ENCODE measurements at places on chromosomes 1 and 21. TPM values are rescaled to one million over a fixed set of nuclear protein-coding genes. Genes with fewer than 3 reads are reported as not detected.
A peak's percentile ranks its signal among the peaks of the same experiment; 100 is the strongest.

GRCh38 chr1:115463347-115463746 lies 125.3 kb upstream of the NGF start:
- DNase-seq: no peak

DNA sequence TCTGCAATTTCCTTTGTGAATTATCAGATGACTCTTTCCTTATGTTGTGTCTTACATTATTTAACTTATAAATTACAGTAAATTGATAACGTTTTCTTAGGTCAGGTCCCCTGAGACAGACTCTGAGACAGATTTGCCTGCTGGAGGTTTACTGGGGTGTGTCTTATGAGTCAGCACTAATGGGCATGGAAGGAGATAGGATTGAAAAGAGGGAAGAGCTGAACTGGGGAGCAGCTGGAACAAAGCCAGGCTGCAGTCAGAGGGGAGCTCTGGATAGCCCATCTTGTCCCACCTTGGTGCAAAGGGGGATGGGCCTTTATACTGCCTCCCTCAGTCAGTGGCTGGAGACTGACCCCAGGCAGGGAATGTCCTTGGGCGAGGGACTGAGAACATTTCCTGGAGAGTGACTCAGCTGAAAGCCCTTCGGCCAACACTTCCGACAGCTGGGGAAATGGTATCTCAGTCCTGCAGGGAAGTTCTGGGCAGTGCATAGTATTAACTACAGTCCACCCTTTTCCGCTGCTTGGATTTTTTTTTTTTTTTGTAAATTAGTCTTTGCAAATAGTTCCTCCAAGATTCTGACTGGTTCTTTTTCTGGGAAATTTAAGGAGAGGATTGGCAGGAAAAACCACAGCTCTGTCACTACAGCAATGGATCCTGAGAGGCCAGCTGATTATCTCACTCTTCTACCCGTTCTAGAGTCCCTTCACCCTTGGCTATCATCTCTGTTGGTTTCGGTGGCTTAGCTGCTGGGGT lies 39.1 kb upstream of the CDC42BPA start:
- peak; percentile 67 for DNase-seq

- DNase-seq: no peak
These were observed 9.2 kb upstream of the CHIA start for GRCh38 chr1:111281411-111281810.

DNA sequence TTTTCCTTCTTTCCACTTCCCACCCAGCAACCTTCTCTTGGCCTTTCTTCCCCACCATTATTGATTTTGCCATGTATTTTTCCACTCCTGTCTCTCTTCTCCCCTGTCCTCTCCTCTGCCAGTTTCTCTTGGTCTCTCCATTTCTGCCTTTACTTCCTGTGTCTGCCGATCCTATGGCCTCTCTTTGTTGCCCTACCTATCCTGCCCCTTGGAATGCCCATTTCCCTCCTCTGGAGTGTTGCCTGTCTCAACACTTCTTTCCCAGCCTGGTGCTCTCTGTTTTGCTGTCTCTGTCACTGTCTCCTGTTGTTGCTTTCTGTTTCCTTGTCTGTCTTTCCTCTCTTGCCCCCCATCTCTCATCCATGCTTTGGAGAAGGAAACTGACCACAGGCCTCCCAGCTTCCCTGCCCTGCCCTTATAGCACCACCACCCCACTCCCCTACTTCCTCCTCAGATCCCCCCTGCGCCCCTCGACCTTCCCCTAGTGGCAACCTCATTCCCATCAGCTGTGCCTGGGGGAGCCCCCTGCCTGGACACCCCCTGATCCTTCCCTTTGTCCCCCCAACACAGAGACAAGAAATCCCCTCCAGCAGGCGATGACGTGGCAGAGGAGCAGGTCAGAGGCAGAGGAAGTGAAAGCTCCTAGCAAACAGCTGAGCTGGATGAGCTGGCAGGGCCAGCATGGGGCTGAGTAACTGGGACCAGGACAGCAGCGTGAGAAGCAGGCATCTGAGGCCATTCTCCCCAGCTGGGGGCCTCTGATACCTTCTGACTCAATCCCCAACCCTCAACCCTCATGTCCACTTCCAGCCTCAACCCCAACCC lies 6.6 kb upstream of the ETV3L start:
- no peak for DNase-seq

GRCh38 chr1:72063364-72064044 lies 218.8 kb downstream of the NEGR1 start:
- DNase-seq: no peak

GRCh38 chr1:118563981-118564951 lies 379.2 kb upstream of the SPAG17 start:
- no peak for DNase-seq

GRCh38 chr1:71787699-71788098 lies 494.6 kb downstream of the NEGR1 start:
- no peak for DNase-seq

GRCh38 chr1:10484521-10484920 lies 9.8 kb downstream of the PEX14 start:
- no peak for DNase-seq

- DNase-seq: no peak
These were observed 265.0 kb downstream of the NPHP4 start for GRCh38 chr1:5727191-5727590.

DNA sequence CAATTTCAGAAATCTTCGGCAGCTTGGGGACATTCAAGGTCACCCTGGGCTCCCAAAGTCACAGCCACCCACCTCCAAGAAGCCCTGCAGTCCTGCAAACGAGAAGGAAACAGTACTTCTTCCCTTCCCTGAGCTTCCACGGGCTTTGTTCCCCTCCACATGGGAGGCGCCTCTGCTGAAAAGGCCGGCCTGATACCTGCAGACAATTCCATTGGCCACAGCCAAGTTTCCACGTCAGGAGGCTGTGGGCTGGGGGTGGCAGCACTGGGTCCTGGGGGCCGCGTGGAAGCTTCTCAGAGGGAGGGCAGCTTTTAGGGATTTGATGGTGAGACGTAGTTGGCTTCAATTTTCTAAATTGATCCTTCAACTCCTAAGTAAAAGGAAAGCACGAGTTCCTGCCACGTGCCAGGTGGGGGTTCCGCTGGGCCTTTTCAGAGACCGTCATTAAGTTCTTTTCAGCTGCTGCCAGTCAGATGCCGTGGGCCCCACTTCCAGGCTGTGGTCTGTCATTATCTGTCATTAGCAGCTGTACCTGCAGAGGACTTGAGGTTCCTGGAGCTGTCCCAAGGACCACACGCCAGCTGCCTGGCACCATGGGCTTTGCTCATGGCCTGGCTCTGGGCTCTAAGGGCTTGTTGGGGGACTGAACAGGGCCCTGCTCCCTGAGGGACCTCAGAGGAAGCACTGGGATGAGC lies 98.7 kb downstream of the CRYAA start:
- DNase-seq: no peak

GRCh38 chr1:58908561-58909560 lies 125.0 kb upstream of the JUN start:
- DNase-seq: no peak

- DNase-seq: no peak
These were observed 25.5 kb upstream of the CYP2J2 start for GRCh38 chr1:59952065-59952464.

GRCh38 chr21:46116189-46116775 lies 18.4 kb downstream of the COL6A2 start:
- DNase-seq: peak; percentile 22

GRCh38 chr1:117017648-117018047 lies 16.1 kb downstream of the CD101 start:
- DNase-seq: no peak

GRCh38 chr21:28892199-28893111 lies 100.2 kb downstream of the LTN1 start:
- no peak for DNase-seq

GRCh38 chr21:38330666-38331065 lies 73.9 kb downstream of the KCNJ15 start:
- no peak for DNase-seq

- no peak for DNase-seq
These were observed 6.5 kb downstream of the DENND2D start for GRCh38 chr1:111193712-111194480.

GRCh38 chr1:194159941-194160340 lies 973.5 kb upstream of the B3GALT2 start:
- no peak for DNase-seq

DNA sequence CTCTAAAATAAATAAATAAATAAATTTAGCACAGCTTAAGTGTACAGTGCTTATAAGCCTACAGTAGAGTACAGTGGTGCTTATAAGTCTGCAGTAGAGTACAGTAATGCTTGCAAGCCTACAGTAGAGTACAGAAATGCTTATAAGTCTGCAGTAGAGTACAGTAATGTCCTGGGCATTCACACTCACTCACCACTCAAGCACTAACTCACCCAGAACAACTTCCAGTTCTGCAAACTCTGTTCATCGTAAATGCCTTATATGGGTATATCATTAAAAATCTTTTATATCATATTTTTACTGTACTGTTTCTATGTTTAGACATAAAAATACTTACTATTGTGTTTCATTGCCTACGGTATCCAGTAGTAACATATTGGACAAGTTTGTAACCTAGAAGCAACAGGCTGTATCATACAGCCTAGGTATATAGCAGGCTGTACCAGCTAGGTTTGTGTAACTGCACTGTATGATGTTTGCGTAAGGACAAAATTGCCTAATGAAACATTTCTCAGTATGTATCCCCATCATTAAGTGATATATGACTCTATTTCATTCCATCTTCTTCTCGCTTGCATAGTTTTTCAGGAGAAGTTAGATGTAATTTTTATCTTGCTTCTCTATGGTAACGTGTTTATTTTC lies 14.0 kb upstream of the S100B start:
- no peak for DNase-seq

DNA sequence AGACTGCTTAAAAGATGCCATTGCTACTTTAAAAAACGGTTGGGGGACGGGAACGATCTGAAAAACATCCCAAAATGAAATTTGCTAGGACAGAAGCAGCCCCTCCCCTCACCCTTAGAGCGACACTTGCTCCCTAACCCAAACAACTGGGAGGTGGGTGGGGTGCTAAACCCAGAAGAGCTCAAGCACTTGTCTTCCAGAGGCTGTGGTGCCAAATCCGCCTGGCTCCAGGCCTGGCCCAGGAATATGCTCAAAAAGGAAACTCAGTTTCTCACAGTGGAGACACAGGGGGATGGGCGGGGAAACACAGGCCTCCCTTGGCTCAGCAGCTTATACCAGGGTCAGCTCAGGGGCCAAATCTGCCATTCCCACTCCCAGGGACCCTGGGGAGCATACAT lies 644 bp upstream of the PBXIP1 start:
- no peak for DNase-seq

- DNase-seq: no peak
These were observed 1382.2 kb upstream of the B3GALT2 start for GRCh38 chr1:194568610-194569009.

DNA sequence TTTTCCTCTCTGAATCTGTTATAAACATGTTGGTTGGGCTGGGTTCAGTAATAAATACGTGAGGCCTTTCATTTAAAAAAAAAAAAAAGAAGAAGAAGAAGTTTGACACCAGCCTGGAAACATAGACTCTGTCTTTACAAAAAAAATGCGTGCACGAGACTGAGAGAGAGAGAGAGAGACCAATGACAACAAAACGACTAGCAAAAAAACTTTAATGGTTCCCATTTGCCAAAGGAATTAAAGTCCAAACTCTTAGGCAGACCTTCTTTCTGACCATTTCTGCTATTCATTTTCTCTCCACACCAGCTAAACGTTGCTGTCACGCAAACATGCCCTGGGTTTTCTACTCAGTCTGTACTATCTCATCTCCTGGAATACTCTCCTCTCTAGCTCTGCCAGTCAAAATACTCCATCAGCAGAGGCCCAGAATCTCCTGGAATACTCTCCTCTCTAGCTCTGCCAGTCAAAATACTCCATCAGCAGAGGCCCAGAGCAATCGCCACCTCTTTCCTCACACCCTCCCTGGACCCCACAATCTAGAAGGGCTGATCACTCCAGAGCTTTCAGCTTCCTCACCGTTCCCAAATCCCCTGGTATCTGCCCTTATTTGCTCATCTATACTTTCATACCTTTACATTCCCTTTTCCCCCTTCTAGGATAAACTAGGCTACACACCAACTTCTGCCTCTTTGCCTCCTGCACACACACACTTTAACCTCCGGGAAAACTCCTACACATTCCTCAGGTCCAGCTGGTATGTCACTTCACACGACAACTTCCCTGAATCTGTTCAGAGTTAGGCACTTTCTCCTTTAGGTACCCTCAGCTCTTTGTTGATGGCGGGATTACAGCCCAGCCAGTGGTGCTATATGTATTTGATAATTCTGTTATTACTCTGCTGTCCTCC lies 100.0 kb downstream of the CDC7 start:
- DNase-seq: no peak

DNA sequence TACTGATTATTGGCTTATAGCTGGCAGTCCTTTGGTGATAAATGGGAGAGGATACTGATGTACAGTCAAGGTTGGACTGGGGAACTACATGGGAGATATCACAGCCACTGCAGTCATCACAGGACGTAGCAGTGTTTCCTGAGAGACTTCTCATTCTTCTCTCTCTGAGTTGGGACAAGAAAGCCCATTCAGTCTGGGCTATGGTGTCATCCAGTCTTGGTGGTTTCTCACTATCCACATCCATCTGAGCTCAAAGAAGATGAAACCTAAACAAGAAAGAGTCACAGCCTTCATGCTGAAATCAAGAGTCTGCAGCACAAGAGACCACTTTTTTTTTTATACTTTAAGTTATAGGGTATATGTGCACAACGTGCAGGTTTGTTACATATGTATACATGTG lies 12.8 kb upstream of the CD53 start:
- DNase-seq: no peak

- no peak for DNase-seq
These were observed 11.6 kb downstream of the PCBP3 start for GRCh38 chr21:45655124-45655523.

DNA sequence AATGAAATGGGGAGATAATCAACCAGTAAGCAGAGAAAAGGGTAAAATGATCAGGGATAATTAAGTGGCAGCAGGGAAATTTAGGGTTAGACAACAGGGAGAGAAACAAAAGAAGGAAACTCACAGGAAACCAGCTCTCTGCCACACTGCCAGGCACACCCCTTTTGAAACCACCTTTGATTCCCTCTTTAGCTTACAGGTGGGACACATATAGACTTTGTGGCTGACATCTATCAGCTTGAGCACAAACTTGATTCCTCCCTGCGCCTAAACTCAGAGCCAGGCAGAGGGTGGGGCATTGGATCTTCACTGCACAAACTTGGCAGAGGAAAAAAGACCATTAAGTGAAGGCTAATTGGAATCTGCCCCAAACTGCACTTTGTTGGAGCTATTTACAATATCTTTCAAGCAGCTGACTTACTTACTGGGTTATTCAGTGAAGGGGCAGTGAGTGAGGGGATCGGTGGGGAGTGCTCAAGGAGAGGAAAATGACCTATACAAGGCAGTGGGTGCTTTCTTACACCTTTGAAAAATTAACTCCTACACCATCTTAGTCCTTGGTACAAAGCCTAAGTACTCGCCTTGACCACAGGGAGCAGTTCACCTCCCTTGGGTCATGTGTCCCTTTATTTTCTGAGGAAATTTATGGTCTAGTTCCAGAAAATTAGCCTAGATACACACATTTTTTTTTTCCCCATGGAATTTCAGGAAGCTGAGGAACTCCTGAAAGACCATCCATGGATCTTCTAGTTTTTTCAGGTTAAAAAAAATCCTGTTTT lies 60.2 kb downstream of the PBX1 start:
- DNase-seq: no peak

The ACTRT2 gene
- total RNA-seq: not detected

The LCE3A gene
- not detected for total RNA-seq

The OR2AK2 gene
- total RNA-seq: not detected

The HSD3B1 gene
- total RNA-seq: 40.9 TPM

The CACNA1E gene
- 0.32 TPM for total RNA-seq

The CD1C gene
- total RNA-seq: not detected

The SYNC gene
- not detected for total RNA-seq

The THEMIS2 gene
- 0.51 TPM for total RNA-seq

The FCGR2B gene
- not detected for total RNA-seq

The UROD gene
- total RNA-seq: 44.8 TPM

The STK40 gene
- 26.7 TPM for total RNA-seq

The PSMG1 gene
- 86.2 TPM for total RNA-seq

The HUNK gene
- 7.5 TPM for total RNA-seq
